ENCODE measurements at places on chromosomes 2 and 18.

- no peak for DNase-seq
Observed at GRCh38 chr18:46563317-46563716, 93.7 kb downstream of the LOXHD1 start.

DNA sequence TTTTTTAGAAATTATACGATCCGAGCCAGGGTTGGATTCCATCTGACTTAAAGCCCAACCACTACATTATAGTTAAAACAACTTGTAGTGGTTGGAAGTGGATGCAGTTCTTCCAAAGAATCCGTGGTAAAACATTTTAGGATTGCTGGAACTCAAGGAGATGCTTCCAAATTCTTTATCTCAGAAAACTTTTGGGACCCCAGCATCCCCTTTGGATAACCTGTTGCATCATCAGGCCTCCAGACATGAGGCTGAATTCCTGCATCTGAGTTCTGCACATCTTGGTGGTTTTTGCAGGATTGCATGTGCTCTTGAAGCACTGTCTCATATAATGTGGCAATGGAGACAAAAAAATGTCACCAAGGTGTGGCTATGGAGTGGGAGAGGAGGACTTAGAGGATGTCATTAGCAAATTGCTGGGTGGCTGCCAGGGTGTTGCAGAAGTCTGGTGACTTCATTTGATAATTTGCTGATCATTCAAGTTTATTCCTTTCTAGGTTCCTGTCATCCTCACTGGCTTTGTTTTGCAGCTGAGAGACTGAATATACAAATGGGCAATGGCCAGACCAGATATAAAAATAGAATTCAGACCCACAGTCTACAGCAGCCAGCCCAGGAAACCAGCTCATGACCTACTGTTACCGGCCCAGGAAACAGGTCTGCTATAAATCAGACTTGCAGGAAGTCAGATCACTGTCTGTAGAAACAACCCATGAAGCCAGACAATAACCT, 207.7 kb downstream of the BCL2 start:
- DNase-seq: no peak

- DNase-seq: no peak
Observed at GRCh38 chr2:120775801-120776589, 40.3 kb downstream of the GLI2 start.

DNA sequence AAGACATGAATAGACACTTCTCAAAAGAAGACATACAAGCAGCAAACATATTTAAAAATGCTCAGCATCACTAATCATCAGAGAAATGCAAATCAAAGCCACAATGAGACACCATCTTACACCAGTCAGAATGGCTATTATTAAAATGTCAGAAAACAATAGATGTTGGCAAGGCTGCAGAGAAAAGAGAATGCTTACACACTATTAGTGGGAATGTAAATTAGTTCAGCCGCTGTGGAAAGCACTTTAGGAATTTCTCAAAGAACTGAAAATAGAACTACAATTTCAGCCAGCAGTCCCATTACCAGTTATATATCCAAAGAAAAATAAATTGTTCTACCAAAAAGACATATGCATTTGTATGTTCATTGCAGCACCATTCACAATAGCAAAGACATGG, 61.7 kb downstream of the STRADB start:
- no peak for DNase-seq

DNA sequence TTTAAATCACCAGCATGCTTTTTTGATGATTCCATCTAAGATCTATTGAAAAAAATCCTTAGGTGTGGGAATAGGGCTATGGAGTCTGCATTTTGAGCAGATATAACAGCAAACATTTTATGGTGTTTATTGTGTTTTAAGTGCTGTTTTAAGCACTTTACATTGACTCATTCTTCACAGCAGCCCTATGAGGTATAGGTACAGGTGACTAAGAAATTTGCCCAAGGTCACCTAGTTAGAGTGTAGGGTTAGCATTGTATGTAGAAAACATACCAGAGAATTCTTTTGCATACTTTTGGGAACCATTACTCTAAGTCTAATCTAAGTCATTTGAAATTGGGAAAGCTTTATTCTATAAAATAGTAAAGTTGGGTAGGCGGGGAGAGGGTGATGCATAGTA, 31.3 kb downstream of the PPM1B start:
- DNase-seq: no peak

DNA sequence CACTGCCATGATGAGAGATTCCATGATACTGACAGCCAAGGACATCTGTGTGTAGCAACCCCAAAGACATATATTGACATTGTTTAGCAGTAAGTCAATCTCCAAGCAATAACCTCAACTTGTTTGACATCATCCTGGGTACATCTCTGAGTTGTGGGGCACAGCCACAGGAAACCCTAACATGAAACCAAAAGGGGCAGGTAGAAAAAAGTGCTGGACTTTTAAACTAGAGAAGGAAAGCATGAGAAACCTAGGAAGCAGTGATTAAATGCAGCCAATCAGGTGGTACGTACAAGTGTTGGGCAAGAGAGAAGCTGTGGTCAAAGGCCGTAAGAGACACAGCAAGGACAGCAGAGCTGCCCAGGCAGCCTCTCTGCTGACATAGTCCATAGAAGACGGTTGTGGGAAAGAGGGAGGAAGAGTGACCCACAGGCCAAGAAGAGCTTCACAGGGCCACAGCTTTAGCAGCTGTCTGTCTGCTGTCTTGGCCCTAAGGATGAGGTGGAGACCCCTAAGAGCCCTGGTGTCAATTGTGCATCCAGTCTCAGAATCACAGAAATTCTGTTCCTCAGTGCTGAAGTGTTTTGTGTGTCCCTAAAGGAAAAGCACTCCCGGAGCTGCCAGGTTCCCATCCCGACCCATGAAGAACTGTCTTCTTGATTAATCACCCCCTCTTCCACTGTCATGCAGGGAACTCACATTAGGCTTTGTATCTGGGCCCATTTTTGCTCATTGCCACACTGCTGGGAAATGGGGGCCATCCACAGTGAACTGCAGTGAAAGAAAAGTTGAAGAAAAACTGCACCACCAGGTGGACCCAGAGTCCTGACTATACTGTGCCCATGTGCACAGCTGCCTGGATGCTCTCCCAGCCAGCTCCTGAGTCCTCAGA, 25.4 kb upstream of the CHN1 start:
- peak; percentile 35 for DNase-seq

GRCh38 chr2:37000318-37000717, 34.0 kb upstream of the STRN start:
- DNase-seq: no peak

- DNase-seq: no peak
Observed at GRCh38 chr2:36798724-36799123, 102.2 kb downstream of the VIT start.

Data from erythroblast (primary cell).